ENCODE measurements at places on chromosomes 13 and 19.

DNA sequence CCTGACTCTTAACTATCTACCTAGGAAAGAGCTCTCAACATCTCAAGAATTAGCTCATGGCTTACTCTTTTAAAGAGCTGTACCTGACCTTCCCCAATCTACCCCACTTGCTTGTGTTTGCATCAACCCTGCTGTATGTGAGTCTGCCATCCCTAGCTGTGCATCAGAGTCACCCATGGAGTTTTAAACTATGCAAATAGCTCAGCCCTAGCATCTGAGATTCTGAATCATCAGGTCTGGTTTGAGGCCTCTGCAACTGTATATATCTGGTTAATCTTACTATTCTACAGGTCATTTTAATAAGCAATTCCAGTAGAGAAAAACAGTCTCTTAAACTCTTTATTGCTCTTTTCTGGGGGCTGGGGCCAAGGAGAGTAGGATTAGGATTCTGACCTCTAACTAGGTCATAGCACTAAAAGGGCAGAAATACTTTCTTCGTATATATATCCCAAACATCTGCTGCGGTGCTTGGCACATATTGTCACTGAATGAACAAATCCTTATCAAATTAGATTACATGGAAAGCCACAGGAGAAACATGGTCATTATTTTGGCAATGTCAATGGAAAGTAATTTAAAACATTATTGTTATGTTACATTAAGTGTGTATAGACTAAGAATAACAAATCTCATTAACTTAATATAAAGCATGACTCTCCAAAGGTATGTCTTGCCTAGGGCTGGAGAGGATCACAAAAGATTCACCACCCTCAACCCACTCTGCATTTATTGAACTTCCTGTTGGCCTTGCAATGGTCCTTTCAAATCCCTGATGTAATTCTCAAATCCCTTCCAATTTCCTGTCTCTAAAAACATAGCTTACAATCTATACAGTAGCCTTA lies 232.2 kb downstream of the DACH1 start:
- no peak for DNase-seq

DNA sequence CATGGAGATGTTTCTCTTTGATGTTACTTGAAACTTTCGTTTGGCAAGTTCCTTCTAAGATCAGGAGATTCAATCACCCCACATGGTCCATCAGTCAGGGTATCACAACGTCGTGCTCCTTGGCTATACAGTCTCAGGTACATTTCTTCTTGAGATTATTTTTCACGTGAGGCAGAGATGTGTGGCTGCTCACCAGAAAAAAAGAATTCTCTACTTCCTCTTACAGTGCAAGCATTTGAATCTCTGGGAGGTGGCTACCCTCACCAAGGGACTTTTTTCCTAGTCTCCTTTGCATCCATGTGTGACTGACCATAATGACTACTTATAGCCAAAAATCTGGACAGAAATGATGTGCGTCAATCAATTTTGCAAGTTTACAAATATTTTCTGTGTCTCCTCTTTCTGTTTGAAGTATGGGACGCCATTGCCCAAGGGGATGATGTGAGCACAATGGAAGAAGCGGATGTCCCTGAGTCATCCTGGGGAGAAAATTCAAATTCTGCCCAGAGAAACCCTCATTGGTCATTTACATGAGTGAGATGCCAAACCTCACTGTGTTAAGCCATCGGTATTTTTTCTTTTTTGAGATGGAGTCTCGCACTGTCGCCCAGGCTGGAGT lies 8.6 kb upstream of the LAIR2 start:
- no peak for DNase-seq

DNA sequence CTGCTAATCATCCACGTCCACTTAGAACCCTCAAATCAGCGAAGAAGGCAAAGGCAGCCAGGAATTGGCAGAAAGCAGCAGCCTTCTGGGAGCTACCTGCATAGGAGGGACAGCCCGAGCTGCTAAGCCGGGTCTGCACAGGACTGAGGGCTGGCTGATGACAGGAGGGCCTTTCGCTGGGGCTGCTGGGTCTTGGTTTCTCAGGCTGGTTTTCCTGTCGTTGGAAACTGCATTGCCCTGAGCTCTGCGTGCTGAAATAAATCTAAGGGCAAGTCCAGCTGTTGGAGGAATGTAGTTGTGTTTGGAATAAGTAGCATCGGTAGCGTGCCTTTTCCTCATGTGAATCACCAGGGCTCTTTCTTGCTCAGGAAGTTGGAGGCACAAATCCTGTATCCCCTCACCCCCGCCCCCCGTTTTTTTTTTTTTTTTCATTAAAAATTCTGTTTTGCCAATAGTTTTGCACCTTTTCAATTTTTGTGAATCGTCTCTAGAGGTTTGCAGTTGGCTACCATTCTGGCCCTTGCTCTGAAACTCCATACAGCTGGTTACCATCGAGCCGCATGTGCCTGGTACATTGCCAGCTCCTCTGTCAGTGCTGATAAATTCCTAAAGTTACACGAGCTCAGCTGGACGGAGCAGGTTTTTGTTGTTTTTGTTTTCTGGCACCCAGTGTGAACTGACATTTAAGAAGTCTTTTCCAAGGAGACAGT lies 193.9 kb upstream of the RNF113B start:
- DNase-seq: no peak

DNA sequence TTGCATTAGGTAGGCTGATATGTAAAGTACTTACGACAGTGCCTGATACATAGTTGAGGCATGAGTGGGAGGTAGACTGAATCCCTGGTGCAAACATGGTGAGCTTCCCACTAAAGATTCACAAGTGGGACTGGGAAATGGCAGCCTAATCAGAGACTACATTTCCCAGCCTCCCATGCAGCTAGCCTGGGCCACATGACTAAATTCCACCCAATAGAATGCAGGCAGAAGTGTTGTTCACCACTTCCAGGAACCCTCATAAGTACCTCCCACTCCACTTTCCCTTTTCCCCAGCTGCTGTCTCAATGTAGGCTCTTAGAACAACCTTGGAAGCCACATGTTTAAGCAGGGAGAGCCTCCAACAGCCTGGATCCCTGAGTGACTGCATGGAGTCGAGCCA lies 104.9 kb downstream of the CACNA1A start:
- no peak for DNase-seq

- DNase-seq: peak; percentile 34
These were observed 87.7 kb downstream of the DOCK9 start for GRCh38 chr13:98890186-98890585.

- no peak for DNase-seq
These were observed 10.5 kb downstream of the CYP2A13 start for GRCh38 chr19:41098762-41099161.

GRCh38 chr13:81021284-81021840 lies 680.4 kb upstream of the SPRY2 start:
- no peak for DNase-seq

DNA sequence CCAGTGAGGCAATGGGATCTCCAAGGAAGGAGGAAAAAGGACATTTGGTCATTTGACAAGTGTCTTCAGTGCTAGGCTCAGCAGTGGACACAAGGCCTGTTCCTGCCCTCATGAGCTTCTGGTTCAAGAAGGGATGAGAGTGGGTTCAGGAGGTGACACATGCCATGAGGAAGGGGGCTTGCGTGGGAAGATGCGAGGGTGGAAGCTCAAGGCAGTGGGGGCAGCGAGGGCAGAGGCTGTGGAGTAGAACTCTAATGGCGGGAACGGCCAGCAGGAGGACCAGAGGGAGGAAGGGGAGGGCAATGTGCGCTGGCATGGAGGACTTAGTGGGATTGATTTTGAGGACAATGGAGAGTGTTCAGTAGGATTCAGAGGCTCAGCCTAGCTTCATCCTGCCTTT lies 3.3 kb downstream of the PIK3R2 start:
- no peak for DNase-seq

GRCh38 chr13:35343417-35343816 lies 133.1 kb downstream of the MAB21L1 start:
- no peak for DNase-seq

- no peak for DNase-seq
These were observed 1.3 kb upstream of the SPACA6 start for GRCh38 chr19:51691584-51692428.

DNA sequence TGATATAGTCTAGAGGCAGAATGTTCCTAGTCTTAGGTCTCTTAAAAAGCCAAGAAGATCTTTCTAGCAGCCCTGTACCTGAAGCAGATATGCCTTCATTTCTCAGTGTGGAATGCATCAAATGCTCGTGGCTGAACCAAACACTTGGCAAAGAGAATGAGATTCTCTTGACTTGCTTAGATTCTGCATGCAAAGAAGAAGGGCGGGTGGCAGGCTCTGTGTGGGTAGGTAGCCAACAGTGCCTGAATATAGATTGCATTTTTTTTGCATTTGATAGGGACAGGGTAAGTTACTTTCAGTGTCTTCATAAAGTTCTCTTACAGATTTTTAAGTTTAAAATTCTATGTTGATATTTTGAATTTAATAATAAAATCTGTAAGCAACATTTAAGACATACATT lies 27.3 kb downstream of the IFT88 start:
- DNase-seq: no peak

DNA sequence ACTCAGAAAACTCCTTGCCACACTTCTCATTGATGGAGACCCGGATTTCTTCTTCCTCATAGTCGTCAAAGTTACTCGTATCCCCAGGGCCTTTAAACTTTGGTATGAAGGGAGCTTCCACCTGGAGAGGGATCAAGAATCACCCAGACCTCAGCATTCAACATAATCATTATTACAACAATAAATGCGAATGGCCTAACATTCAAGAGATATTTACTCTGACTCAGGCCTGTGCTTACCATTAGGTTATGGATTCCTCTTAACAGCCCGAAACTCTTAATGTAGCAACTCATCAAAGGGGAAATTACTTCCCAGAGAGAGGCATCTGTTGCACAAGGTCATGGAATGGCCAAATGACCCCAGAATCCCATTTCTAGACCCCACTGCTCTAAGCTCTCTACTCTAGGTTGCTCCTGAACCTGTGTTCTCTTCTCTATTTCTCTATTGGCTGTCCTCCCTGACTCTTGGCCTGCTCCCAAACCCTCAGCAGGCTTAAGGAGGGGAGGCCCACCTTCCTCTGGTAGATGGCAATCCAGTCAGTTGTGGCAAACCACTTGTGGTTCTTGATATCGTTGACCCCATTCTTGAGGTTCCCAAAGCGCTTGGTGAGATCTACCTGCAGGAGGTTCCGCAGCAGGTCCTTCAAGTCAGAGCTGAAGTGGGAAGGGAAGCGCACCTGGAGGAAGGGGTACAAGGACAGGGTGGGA lies 2.7 kb upstream of the SAMD1 start:
- DNase-seq: no peak

- no peak for DNase-seq
These were observed 12.5 kb downstream of the NCAN start for GRCh38 chr19:19224150-19224851.

DNA sequence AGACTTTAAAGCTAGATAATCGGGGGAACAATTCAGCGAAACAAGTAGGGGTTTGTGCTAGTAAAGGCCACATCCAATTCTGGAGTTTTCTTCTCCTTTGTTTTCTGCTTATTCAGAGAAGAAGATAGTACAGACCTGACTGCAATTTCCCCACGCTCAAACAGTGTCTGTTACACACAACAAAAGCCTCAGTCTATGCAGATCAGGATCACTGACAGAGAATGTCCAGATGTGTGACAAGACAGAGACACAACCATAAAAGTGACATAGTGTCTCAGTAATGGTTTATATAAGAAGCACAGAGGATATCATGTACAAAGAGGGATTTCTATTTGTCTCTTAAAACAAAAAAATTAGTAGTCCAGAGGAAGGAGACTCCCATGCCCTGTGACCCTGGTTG lies 70.7 kb upstream of the GTF3A start:
- no peak for DNase-seq

DNA sequence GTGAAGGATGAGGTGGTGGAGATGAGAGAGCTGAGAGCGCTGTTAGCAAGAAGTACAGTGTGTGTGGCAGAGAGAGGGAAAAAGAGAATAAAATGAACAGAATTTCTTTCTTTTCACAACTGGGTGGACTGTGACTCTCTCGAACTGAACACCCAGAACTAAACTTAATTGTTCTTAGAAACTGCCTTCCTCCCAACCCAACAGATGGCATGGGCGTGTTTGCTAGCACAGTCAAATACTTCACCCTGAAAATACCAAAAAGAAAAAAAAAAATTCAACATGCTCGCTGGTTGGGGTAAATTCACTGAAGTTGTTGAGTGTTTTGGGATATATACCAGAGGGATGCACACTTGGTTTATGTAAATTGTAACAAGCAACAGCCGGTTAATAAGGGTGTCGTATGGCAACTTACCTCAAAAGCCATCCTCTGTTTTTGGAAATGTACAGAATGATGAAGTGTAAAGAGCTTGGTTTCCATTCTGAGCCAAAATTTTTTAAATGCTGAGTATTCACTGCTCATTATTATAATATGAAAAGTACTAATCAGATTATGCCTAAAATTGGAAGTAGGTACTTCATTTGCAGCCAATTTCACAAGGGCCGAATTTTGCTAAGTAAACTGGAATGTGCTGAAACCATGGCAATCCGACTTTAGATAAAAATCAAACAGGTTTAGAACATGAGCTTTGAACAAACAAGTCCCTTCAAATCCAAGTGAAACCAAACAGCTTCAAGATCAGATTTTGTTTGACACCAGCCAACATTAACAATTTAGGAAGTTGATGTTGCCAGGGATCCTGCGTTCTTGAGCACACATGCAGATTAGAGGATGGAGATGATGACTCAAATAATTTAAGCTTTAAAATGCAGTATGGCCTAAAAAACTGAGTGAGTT lies 115.8 kb downstream of the ZIC5 start:
- no peak for DNase-seq

DNA sequence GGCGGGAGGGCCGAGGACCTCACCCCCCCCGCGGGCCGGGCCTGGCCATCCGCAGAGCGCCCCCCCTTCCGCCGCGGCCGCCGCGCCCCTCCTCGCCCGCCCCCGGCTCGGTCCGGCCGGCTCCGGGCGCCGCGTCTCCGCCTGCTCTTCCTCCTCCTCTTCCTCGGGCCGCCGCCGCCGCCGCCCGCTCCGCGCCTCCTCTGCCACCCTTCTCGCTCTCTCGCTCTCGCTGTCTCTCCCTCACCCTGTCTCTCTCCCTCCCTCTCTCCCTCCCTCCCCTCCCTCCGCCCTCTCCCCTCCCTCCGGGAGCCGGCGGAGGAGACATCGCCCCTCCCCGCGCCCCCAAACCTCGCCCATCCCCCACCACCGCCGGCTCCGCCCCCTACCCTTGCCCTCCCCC lies at the start of gene SHANK1:
Gene SHANK1, minus strand, starts transcription at position 237 of the 400 bp plus-strand sequence. CDS start 2,883 bp downstream, outside the sequence.
- no peak for DNase-seq

GRCh38 chr13:40351537-40352379 lies 314.7 kb downstream of the FOXO1 start:
- DNase-seq: no peak

All from common myeloid progenitor, CD34-positive (primary cell).